ENCODE measurements at places on chromosomes 4 and X.

GRCh38 chr4:38678078-38678477 lies 14.1 kb downstream of the KLF3 start:
- peak; percentile 70 for DNase-seq

DNA sequence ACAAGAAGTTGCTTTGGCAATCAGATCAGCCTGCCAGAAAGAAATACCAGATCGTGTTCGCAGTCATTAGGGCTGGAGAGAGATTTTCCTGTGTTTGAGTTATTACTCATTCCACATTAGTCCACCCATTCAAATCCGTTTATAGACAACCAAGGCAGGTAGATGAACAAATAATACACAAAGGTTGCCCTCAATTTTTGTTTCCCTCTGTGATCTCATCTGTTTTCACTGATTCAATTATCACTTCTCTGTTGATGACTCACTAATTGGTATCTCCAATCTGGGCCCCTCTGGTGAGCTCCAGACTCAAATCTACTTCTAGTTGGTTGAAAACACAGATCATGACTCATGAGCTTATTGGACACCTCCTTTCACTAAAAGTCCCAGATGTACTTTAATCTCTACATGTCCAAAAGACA lies 54.5 kb downstream of the CHM start:
- peak; percentile 43 for DNase-seq

DNA sequence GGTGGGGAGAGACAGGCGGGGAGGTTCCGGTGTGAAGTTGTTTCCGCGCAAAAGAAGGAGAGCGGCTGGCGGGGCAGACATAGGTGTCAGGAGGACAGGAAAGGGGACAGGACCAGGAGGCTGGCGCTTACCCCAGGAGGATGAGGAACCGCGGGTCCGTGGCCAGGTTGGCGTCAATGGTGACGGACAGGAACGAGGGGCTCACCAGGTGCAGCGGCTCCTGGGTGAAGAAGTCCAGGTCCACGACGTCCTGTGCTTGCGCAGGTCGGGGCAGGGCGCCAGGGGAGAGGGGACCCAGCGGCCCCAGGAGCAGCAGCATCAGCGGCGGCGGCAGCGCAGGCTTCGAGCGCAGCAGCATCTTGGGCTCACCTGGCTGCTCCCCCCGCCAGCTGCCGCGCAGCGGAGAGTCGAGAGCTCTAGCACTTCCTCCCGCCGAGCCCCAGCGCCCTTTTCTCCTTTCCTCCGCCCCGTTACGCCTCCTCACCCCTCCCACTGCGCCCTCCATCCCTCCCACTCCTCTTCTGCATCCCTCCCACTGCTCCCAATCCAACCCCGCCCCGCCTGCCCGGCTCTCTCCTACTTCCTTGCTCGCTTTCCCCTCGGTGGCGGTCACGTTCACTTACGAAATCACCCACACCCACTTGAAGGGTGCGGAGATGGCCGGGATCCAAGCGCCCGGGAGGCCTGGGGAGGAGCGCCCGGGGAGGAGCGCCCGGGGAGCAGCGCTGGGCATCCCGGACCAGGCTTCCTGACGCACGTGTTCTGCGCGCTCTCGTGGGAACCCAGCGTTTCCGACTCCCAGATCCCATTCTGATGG lies at the start of gene HPSE:
Gene HPSE, minus strand, starts transcription at position 424 of the 817 bp plus-strand sequence. Its CDS starts 66 bp downstream, at position 358.
- DNase-seq = peak; percentile 87

DNA sequence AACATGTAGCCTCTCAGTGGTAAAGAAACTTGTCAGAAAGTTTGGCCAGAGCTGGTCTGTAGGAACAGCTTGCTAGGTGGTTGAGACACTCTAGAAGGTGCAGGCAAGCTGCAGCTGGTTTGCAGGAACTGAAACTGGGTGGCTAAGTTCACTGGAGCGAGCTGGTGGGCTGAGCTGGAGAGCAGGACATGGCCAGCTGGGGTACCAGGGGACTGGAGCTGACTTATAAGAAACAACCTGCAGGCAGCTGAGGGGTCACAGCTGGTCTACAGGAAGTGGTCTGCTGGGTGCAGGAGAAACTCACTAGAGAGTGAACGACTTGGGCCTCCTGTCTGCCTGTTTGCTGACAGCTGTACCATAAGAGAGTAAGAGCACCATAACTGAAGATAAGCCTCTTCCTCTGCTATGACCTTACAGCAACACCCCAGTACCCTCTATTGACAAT lies 157.1 kb upstream of the LNX1 start:
- DNase-seq = no peak

GRCh38 chr4:78565971-78566372 lies 14.4 kb downstream of the ANXA3 start:
- peak; percentile 73 for DNase-seq

DNA sequence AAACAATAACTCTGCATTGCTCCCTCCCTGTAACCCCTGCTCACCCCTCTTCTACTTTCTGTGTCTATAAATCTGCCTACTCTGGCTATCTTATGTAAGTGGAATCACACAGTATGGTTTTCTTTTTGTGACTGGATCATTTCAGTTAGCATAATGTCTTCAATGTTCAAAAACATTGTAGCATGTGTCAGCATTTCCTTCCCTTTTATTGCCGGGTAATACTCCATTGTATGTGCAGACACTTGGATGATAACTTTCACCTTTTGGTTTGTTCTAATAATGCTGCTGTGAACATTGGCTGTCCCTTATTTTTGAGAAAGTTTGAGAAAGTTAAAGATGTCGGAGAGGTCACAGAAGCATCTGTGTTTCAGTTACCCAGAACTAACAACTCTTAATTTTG lies 60.6 kb upstream of the TLR2 start:
- no peak for DNase-seq

DNA sequence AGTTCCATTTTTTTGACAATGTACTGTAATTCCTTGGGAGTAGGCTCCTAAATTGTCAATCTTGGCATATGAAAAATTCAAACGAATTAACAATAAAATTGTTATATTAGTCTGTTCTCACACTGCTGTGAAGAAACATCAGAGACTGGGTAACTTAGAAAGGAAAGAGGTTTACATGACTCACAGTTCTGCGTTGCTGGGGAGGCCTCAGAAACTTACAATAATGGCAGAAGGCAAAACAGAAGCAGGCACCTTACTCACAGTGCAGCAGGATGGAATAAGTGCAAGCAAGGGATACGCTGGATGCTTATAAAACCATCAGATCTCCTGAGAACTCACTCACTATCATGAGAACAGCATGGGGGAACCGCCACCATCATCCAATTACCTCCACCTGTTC lies 246.4 kb upstream of the TRAM1L1 start:
- peak; percentile 9 for DNase-seq
